ENCODE measurements at places on chromosomes 11 and 22.

DNA sequence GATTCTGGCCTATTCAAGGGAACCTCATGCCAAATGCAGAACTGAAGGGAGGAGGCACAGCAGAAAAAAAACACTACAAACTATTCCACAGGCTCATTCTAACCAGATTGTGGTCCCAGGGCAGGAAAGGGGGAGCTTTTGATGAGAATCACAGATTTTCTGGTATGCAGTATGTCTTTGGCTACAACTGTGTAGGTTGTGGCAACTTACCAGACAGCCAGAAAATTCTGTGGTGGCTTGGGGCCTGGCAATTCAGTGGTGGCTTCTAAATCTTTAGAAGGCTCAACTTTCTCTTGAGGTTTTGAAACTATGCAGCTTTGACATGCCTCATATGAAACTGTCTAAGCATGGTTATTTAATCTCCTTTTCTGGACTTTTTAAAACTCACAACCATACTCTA, 850.8 kb upstream of the CCDC90B start:
- no peak for DNase-seq

- DNase-seq, result no peak
These were observed 314.1 kb downstream of the CTTN start for GRCh38 chr11:70712471-70712870.

- no peak for DNase-seq
These were observed 3.4 kb downstream of the DSCAML1 start for GRCh38 chr11:117793583-117793982.

DNA sequence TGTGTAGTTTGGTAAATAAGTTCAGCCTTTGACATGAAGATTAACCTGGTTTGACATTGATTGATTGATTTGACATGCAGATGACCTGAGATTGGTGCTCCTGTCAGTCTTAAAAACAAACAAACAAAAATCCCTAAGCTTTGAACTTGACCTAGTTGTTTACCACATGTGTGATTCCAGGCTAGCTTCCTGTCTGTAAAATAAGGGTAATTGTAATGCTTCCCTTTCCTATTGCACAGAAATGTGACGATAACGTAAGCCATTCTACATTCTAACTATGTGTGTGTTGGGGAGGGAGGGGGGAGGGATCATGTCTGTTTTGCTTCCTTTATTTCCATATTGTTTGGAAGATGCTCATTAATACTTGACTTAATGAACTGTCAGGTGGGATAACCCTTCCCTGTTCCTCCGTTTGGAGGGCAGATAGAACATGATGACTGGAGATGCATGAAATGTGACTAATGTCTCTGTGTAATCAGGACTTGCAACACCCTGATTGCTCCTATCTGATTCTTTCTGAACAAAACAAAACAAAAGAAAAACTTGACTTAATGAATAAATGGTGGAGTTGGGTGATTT, 106.1 kb upstream of the CLMP start:
- no peak for DNase-seq

DNA sequence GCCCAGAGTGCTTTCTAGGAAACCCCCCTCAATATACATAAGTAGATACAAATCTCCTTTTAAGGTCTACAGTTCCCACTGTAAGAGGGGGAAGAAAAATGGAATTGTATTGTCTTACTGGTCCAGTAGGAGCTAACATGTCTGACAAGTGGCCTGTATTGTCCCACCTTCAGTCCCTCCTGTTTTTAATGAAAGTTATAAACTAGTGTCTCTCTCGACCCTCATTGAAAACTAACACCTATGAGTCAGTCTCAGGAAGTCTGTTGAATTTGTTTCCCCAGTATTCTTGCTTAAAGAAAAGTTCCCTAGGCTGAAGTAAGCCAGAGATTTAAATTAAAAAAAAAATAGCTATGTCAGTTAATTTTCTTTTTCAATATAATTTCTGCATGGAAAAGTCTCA, 69.3 kb downstream of the TTC17 start:
- DNase-seq, result no peak

DNA sequence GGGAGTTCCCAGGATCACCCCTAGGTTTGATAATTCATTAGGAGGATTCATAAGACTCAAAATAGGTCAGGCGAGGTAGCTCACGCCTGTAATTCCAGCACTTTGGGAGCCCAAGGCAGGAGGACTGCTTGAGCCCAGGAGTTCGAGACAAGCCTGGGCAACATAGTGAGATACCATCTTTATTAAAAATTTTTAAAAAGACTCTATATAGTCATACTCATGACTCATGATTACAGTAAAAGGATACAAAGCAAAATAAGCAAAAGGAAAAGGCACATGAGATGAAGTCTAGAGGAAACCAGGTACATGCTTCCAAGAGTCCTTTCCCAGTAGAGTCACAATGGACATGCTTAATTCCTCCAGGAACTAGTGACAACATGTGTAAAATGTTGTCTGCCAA, 13.9 kb upstream of the PTS start:
- no peak for DNase-seq

- DNase-seq, result no peak
These were observed 725.5 kb downstream of the METTL15 start for GRCh38 chr11:28833670-28834069.

GRCh38 chr11:19368726-19369375, 128.1 kb upstream of the E2F8 start:
- no peak for DNase-seq

- no peak for DNase-seq
These were observed 186.8 kb upstream of the CADM1 start for GRCh38 chr11:115691030-115691429.

- DNase-seq, result no peak
These were observed 14.3 kb downstream of the ATP5MG start for GRCh38 chr11:118415739-118416068.

- no peak for DNase-seq
These were observed 4.1 kb upstream of the VSIG2 start for GRCh38 chr11:124756033-124756752.

- no peak for DNase-seq
These were observed 102.9 kb downstream of the MED15 start for GRCh38 chr22:20610243-20610686.

DNA sequence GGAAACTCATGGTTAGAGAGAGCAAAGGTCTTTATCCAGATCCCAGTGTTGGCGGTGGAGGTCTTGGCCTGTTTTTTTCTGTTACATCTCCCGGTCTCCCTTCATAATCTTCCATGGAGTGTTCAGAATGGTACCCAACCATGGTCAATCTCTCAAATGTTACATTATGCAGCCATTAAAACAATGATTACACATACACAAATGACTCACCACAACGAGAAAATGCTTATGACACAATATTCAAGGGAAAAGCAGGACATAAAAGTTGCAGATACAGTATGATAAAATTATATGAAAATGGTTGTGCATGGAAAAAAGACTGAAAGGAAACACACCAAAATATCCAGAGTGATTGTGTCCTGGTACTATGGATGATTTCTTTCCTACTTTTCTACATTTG, 17.8 kb upstream of the CSNK1E start:
- DNase-seq, result no peak

DNA sequence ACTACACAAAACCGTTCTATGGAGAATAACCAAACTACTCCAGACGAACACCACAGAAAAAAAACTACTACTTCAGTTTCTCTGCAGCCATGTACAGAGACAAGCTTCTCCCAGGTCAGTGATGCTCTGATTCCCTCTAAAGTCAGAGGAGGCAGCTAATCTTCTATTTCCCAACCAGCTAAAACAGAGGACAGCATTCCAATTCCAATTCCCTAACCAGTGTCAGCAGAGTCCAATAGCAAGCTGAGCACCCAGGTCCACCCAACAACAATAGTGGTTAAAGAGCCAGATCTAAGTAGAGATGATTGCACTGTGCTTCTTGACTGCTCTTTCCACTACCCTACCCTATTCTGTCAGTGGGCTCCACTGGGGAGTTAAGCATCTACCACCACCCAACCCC, 6.7 kb downstream of the XKR3 start:
- DNase-seq, result no peak

GRCh38 chr11:22342211-22343031, 4.2 kb downstream of the SLC17A6 start:
- DNase-seq, result no peak

GRCh38 chr11:75324740-75325139, 26.7 kb downstream of the ARRB1 start:
- no peak for DNase-seq

DNA sequence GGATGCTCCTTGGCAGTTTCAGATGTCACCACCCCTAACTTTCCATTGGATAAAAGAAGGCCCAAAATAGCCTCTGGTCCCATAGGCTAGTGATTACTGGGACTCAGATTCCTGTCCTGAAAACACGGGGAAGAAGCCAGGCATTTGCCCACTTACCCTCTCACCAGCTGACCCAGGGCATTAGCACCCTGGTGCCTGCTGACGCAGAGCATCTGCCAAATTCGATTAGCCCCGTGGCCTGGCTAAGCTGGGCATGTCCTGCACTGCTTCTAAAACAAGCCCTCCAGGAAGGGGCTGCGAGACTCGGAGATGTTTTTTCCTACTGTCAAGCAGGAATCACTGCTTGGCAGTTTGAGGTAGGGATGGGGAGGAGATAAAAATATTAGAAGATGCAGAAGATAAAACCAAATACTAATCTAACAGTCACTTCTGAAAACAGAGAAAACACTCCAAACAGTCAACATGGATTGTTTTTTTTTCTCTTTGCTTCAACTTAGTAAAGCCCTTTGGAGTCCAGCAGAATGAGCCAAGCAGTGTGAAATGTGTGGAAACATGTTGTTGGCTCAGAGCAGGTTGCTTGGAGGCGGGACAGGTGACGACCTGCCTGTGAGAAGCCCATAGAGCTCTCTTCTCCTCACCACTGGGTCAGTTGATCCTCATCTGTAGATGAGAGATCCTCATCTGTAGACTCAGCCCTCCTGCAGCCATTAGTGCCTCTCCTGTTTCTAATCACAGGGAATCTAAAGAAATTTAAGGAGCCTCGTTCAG, 54.0 kb downstream of the BDNF start:
- no peak for DNase-seq

- no peak for DNase-seq
These were observed 27.6 kb upstream of the BMAL1 start for GRCh38 chr11:13249992-13250391.

DNA sequence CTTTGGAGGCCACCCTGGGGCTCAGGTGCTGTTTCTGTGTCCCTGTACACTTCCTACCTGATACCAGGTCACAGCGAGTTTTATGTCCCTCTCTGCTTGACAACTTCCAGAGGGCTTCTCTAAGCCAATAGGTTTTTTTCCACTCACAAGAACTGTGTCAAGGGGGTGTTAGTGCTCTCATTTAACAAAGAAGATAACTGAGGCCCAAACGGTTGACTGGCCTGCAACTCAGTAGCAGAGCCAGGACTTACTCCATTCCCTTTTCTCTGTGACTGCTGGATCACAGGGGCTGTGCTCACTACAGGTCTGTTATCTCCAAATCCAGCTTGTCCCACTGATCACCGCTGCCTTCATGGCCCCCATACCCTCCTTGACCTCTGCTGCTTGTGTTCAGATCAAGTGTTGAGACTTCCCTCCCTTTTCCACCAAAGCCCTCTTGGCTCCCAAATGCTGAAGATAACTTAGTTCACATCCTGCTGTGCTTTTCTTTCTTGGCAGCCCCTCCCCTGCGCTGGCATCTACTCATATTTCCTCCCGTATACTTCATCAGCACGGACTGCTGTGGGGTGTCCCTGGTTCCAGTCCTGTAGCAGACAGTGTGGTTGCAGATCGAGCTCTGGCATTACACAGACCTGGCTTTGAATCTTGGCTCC, 41.3 kb downstream of the POU2F3 start:
- DNase-seq, result no peak

DNA sequence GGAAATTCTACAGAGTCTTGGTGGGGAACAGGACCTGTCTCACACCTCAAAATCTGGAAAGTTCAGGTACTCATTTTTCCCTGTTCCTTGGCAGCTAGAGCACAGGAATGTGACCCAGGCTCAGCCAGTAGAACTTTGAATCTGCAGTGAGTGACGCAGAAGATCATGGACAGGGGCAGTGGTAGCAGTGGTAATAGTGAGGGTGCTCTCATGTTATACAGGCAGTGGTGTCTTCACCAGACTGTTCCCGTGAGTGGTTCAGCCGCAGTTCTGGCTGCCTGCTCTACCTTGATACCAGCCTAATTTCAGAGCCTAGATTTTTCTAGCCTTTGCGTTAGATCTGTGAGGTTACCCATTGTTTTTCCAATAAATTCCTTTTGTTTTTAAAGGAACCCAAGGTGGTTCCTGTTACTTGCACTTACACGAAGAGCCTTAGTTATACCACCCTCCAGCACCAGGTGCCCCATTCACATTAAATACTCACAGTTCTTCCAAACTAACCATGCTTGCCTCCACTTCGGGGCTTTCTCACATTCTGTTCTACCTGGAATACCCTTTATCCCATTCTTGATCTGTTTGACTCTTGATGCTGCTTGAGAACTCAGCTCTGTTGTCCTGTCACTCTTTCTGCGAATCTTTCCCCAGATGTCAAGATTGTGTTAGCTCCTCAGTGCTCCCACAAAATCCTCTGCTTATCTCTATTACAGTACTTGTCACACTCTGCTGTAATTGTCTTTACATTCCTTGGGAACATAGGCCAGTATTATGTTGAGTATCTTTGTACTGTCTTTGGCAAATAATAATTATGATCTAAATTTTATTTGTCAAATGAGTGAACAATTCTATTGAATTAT, 47.8 kb downstream of the SWAP70 start:
- no peak for DNase-seq

GRCh38 chr11:43359422-43359818, 700 bp downstream of the TTC17 start:
- DNase-seq, result peak; percentile 4

DNA sequence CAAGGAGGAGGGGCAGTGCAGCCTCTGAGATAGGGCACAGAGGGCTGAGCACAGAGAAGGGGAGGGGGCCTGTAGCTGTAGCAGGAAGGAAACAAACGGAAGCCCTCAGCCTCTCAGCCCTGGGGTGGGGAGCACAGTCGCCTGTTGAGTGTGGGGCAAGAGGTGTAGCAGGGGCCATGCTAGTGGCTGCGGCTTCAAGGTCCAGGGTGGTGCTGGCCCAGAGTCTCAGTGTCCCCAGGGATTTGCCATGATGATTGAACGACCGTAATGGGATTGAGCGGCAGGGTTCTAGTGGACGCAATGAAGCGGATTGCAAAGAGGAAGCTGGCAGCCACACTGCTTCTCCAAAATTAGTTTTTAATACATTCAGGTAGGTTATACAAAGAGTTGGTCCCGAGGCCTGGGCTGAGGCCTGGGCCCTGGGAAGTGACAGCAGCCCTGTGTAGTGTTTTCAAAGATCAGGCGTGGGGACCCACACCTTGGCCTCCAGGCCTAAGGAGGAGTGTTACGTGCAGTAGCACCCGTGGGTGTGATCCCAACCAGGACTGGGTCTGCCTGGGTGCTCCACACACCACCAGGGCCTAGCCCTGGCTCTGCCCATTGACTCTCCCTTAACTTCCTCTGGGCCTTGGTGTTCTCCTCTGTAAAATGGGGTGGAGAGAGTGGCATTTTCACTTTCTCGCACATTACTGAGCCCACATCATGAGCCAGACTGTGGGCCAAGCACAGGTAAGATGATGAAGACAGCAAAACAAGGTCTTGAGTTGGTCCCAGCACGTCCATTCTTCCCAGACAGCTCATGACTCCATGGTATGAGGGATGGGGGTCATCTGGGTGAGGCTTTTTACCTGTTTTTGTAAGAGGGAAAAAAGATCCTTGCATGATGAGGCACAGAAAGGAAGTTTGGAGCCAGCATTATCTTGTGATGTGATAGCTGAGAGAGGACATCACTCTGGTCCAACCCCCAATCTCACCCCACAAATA, 13.1 kb downstream of the LRRC32 start:
- no peak for DNase-seq

Data from activated naive CD8-positive, alpha-beta T cell treated with anti-CD3 and anti-CD28 coated beads, Interleukin-2, amount 50 U/mL, for 16 hours (primary cell).